ELF-1 (cell line): ENCODE measurements at places on chromosomes 7 and 10.

DNA sequence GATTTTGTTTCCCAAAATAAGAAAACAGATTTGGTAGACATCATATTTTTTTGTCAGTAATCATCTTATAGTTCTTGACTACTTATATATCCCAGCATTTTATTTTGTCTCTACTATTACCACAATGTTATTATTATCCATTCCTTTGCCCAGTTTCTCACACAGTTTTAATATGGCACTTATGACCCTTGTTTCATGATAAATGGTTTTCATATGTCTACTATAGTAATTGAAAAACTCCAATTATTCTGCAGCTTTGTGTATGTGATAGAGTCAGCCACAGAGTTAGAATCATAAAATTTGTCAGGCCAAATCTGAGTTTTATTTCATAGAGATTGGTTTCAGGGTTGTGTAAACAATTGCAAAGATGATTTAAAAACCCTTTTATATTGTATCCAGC, 203.9 kb downstream of the MALRD1 start:
- no peak for DNase-seq

GRCh38 chr10:62422068-62422590, 48.0 kb downstream of the ZNF365 start:
- DNase-seq, result no peak

DNA sequence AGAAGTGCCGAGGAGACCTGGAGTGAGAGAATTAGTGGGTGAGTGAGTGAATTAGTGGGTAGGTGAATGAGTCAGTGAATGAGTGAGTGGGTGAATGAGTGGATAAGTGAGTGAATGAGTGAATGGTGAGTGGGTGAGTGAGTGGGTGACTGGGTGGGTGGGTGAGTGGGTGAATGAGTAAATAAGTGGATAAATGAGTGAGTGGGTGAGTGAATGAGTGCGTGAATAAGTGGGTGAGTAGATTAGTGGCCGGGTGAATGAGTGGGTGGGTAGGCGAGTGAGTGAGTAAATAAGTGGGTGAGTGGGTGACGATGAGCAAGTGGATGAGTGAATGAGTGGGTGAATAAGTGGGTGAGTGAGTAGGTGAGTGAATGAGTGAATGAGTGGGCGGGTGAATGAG, 243.7 kb upstream of the MGMT start:
- DNase-seq, result no peak

GRCh38 chr10:22736134-22736533, 21.8 kb upstream of the PIP4K2A start:
- no peak for DNase-seq

- DNase-seq, result peak; percentile 60
These were observed 53.8 kb downstream of the INPP5A start for GRCh38 chr10:132591166-132591971.

DNA sequence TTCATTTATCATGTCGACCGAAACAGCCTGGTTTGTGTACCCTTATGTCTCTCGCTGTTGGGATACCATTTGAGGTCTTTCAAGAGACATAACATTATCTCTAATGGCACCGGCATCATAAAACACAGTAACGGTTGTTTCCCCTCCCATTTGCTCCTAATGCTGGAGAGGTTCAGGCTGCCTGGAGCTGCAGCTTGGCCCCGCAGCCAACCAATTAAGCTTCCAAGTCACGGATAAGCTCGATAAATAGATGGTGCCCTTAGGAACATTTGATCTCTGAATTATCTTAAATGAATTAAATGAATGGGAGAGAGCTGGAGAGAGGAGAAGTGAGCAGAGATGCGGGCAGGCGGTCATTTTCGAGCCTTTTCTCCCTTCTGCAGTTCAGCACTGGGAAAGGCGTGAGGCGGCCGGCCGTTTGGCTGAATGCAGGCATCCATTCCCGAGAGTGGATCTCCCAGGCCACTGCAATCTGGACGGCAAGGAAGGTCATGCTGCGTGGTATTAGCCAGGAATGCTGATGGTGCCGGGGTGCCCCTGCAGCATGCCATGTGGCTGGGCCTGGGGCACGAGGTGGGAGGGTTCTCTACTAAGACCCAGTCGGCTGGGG, 12.6 kb downstream of the CPA4 start:
- DNase-seq, result no peak

DNA sequence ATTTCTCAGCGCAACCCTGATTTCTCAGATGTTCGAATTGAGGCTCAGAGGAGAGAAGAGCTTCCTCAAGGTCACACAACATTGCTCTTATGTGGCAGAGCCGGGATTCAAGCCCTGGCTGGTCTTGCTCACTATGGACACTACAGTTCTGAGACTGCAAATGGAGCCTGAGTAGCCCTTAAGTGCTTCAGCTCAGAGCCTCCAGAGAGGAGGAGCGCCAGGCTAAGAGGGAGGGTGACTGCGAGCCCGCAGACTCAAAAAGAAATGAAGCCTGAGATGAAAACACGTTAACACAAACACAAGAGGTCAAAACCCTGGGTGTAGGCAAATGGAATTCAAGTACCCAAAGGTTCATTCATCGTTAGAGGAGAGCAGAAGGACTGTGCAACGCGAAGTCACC, 13.9 kb downstream of the ARHGAP22 start:
- DNase-seq, result no peak

GRCh38 chr7:69367780-69368179, 230.5 kb upstream of the AUTS2 start:
- DNase-seq, result no peak

GRCh38 chr7:56495165-56495564, 378.9 kb upstream of the NUPR2 start:
- no peak for DNase-seq

DNA sequence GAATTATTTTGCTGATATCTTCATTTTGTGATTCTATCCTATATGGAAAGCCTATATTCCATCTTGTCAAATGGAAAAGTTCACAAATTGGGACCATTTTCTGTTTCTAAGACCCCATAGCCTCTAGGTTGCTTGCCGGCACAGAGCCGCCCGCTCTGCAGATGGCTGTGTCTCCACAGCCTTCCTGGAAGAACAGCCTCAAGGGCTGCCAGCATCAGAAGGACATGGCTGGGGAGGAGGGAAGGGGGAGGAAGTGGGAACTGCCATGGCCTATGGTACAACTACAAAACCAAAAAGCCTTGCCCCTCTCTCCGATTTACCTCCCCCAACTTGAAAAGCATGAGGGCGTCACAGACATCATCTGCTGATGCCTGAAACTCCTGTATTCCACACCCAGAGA, 75.9 kb downstream of the LANCL2 start:
- no peak for DNase-seq

GRCh38 chr10:44806950-44807349, 104.2 kb upstream of the TMEM72 start:
- DNase-seq, result no peak

DNA sequence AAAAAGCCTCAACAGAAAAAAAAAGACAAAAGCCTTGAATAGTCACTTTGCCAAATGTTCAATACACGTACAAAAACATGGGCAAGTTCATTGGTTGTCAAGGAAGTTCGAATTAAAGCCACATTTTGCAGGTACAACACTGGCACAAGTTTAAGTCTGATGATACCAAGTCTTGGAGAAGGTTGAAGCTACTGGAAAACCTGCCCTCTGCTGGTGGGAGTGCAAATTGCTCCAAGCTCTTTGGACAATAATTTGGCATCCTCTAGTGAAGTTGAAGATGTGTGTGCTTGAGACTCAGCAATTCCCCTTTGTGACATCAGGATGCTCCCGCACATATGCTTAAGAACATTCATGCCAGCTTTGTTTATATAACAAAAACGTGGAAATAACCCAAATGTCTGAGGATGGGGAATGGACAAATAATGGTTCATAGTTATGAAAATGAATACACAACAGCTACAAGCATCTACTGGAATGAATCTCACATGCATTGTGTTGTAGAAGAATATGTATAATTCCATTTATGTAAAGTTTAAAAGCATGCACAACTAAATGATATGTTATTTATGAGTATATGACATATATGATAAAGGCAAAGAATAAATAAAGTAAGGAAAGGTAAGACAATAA, 120.0 kb upstream of the PLPP4 start:
- DNase-seq, result peak; percentile 72

- DNase-seq, result no peak
These were observed 124.2 kb downstream of the ABCA13 start for GRCh38 chr7:48295296-48295971.

- DNase-seq, result no peak
These were observed 38.9 kb upstream of the ITGA8 start for GRCh38 chr10:15758618-15759017.

GRCh38 chr10:13421382-13421917, 73.4 kb upstream of the SEPHS1 start:
- DNase-seq, result no peak

- no peak for DNase-seq
These were observed 140.1 kb downstream of the GFRA1 start for GRCh38 chr10:116132780-116133399.

DNA sequence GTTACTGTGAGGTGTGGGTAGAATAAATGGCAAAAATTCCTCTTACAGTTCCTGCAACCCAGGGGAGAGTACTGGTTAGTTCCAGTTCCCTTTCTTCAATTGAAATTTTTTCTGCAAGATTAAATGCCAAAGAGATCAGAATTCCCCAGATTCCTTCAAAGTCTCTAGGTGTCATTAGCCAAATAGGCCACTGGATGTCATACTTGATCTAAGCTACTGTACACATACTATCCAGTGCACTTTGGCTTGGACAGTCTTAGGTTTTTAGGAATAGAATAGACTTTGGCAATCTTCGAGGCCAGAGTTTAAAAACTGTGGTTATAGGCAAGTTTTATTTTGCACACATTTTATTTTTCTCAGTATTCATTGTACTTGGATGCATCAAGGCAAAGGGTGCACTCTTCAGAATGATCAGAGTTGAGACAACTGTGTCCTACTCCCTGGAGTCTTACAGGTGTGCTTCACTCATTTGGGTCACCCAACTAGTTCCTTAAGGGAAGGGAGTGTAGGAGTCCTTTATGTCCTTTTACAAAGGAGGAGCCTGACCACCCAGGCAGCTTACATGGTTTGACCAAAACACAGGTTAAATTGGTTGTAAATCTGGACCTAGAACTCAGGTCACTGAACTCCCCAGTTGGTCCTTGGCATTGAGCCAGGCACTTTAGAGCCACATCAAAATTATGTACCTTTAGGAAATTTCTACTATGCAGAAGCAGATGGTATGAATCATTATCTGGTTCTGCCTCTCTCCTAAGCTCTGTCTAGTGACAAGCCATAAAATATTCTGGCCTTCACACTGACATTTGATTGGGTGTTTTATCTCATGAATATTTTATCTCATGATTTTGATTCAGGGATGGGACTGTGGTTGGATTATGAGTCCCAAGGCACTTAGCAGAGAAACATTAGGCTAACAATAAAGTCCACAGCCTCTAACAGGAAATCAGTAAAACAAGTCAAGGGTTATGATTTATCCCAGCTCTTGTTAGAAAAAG, 49.5 kb downstream of the ASAH2B start:
- no peak for DNase-seq

- no peak for DNase-seq
These were observed 1.3 kb upstream of the PRKAG2 start for GRCh38 chr7:151877911-151878835.

DNA sequence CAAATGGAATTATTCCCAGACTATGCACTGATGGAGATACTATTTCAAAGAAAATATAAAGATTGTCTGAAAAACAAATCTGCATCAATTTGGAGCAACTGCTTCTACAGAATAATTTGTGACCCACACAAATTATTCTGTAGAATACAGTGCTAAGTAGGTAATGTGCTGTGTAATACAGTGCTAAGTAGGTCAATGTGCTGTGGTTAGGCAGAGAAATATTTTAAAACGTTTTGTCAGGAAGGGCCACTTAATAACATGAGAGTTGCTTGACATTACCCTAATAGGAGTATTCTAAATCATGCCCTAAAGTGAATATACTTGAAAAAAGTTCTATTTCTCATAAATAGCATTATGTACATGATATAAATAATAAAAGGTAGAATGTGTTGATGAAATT, 116.5 kb upstream of the KCND2 start:
- DNase-seq, result no peak

DNA sequence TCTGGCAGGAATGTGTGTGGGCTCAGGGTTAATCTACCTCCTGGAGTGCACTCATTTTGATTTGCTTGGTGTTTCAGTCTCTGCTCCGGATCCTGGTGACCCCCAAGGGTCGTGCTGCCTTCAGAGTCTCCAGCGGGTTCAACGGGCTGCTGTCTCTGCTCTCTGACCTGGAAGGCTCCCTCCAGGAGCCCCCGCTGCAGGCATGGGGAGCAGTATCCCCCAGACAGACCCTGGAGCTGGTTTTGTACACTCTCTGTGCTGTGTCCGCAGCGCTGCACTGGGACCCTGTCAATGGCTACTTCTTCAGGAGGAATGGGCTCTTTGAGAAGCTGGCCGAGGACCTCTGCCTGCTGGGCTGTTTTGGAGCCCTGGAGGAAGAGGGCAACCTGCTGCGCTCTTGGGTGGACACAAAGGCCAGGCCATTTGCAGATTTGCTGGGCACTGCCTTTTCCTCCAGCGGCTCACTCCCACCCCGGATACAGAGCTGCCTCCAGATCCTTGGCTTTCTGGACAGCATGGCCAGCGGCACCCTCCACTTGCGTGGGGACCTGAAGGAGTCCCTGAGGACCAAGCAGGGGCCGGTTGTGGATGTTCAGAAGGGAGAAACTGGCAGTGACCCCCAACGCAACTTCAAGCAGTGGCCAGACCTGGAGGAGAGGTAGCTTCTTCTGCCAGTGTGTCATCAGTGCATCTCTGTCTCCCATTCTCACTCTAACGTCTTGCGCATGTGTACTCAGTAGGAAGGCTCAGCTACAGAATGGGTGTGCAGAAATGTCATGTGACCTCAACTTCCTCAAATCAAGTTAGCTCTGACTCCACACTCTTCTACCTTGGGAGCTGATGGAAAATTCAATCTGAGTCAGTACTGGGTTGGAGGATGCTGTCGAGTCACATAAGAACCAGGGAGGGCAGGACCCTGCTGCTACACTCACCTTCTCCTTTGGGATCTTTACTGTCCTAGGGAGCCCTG, 58.5 kb downstream of the WDFY4 start:
- DNase-seq, result no peak

DNA sequence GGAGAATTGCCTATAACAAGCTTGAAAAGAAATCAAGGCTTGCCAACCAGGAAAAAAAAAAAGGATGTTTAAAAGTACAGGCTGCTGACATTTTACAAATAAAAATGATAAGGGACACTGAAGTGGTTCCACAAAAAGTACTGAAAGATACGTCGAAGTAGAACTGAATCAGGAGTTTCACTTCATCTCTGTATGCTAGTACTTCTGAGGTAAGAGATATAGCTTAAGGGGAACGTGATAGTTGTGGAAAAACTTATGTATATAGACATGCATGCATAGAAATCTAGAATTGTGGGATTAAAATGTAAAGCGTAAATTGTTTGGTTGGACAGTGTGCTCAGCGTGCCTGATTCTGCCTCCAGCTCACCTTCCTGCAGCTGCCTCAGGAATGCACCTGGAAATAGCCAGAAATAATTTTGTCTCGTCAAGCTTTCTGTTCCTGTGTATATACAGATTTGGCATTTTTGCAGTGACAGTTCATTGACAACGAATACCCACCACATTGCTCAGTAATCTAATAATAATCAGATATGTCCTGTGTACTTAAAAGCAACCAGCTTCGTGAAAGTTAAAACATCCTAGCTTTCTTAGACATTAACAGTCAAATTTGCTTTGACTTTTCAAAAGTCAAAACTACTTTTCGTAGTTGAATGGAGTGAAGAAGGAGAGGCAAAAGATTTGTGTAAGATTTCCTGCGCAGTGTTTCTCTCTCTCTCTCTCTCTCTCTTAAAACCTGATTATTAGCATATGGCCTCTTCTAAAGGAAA, 1.4 kb downstream of the SOSTDC1 start:
- DNase-seq, result no peak
